ENCODE measurements at places on chromosomes 7 and 10.

DNA sequence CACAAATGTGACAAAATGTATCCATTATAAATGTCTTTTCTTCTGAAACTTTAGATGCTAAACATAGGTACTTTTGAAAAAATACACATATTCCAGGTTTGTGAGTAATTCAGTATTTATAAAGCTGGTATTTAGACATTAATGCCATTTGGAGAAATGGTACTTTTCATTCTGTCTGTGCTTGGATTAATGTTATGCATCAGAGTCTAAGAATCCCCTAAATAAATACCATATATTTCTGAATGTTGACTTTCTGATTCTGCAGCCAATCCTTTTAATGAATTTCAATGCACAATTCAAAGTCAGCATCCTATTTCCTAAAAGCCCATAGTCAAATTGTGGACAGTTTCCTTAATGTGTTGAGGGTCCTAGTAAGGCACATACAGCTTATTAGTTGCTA, 145.0 kb downstream of the DKK1 start:
- no peak for DNase-seq

GRCh38 chr7:25272265-25272664, 44.0 kb upstream of the NPVF start:
- no peak for DNase-seq

GRCh38 chr7:91228327-91228726, 35.9 kb upstream of the FZD1 start:
- DNase-seq, result no peak

DNA sequence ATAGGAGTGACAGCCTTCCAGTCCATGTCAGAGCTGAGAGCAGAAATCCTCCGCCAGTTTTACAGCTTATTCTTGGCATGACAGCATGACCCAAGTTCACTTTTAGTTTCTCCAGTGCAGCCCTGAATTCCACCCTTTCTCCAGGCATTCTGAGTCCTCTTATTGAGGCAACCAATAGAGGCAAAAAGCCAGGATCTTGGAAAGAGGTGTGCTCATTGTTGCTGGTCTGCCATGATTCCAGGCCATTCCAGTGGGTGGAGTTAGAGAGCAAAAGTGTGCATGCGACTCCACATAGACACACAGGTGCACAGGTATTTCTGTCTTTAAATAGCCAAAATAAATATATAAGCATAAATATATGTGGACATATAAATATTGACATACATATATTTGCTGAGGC, 224.7 kb upstream of the ADARB2 start:
- no peak for DNase-seq

DNA sequence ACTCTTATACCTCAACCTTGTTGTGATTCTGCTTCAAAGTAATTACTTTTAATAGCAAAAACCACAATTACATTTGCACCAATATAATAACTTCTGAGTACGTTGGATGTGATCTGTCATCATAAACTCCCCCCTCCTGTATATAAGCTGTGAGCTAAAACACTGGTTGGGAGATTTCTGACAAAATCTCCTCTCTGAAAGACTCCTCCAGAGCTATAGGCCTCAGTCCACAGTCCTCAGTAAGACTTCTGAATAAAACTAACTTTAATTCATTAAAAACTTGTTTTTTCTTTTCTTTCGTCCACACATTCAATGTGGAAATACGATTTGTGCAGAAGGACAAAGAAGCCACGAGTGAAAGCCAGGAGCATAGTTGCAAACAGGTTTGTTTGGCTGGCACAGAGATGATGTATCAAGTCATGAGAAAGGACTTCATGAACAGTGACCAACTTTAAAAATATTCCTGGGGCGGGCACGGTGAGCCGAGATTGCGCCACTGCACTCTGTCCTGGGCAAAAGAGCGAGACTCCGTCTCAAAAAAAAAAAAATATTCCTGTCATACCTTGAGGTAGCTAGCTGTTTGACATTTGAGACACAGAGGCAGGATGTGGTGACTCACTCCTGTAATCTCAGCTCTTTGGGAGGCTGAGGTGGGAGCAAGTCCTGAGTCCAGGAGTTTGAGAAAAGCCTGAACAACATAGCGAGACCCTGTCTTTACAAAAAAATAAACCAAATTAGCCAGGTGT, 91.1 kb upstream of the ARHGAP21 start:
- no peak for DNase-seq

DNA sequence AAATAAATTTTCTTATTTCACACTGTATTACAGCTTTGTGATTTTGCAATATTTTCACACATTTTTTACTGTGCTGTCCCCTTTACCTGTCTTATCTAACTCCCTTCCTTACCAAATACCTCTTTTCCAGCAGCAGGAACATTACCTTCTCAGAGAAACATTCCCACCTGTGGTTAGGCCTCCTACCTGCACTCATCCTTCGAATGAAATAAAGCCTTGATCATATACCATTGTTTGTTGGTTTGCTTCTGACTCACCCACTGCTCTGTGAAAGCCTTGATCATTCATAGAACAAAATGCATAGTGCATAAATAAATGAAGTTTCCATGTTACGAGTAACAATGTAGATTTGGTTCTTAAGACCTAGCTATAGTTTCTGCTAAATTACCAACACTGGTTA, 256.3 kb downstream of the ARL4A start:
- DNase-seq, result no peak

GRCh38 chr10:118076705-118077104, 30.0 kb upstream of the RAB11FIP2 start:
- DNase-seq, result no peak

- no peak for DNase-seq
These were observed 32.1 kb upstream of the ADO start for GRCh38 chr10:62772186-62772974.

- no peak for DNase-seq
These were observed 131.6 kb downstream of the HGF start for GRCh38 chr7:81638198-81638597.

- no peak for DNase-seq
These were observed 145.0 kb downstream of the ELFN1 start for GRCh38 chr7:1815051-1815481.

GRCh38 chr10:34627331-34627730, 187.8 kb downstream of the PARD3 start:
- no peak for DNase-seq

- DNase-seq, result no peak
These were observed 348.6 kb downstream of the ADRA2A start for GRCh38 chr10:111425459-111425858.

GRCh38 chr10:44576702-44577191, 191.8 kb upstream of the CXCL12 start:
- no peak for DNase-seq

GRCh38 chr7:151392426-151392825, 17.4 kb downstream of the WDR86 start:
- no peak for DNase-seq

GRCh38 chr7:94671444-94672235, 15.7 kb upstream of the SGCE start:
- DNase-seq, result no peak

- no peak for DNase-seq
These were observed 54.8 kb downstream of the EVX1 start for GRCh38 chr7:27297356-27297755.

DNA sequence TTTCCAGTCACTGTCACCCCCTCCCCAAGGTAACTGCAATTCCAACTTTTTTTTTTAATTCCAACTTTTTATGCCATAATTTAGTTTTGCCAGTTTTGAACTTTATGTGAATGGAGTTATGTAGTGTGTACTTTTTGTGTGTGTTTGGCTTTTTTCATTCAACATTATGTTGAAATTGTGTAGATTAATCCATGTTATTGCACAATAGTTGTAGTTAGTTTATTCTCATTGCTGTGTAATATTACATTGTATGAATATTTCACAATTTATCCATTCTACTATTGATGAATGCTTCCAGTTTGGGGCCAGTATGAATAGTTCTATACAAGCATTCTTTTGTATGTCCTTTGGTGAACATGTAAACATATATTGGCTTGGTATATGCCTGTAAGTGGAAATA, 32.5 kb downstream of the MXI1 start:
- no peak for DNase-seq

GRCh38 chr10:129859536-129859935, 104.5 kb downstream of the EBF3 start:
- DNase-seq, result no peak

GRCh38 chr10:126935263-126935946, 30.2 kb downstream of the DOCK1 start:
- no peak for DNase-seq
